ENCODE measurements at places on chromosomes 12 and 14.

DNA sequence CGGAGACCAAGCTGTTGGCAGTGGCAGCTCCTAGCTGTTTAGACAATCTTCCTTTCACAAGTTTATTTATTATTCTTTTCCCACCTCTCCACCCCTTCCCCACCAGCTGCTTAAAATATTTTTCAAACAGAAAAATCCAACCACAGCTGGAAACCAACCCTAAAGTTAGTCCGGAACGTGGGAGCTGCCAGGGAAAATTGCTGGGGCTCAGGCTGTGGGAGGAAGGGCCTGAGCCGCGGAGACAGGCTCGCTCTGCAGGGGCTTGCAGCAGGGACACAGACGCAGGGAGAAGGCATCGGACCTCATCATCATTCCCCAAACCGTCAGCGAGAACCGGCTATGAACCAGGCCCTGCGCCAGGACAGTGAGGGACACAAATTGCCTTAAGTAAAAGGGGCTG, 16.1 kb upstream of the TMEM106C start:
- no peak for DNase-seq

GRCh38 chr12:2769866-2770533, 24.8 kb upstream of the FKBP4 start:
- DNase-seq, result no peak

DNA sequence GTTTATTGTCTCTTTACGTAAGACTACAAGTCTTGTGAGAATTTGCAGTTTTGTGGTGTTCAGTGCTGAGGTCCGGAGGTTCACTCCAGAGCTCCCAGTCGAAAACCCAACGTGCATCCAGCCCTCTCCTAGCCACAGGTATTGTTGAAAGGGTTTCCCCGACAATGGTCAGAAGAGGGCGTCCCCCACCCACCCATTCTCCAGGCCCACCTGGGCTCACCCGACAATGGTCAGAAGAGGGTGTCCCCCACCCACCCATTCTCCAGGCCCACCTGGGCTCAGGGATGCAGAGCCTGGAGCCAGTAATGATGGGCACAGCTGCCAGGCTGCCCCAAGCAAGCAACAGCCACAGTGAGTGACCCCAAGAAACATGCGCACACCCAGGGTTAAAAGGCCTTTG, 126.8 kb upstream of the EVL start:
- DNase-seq, result no peak

DNA sequence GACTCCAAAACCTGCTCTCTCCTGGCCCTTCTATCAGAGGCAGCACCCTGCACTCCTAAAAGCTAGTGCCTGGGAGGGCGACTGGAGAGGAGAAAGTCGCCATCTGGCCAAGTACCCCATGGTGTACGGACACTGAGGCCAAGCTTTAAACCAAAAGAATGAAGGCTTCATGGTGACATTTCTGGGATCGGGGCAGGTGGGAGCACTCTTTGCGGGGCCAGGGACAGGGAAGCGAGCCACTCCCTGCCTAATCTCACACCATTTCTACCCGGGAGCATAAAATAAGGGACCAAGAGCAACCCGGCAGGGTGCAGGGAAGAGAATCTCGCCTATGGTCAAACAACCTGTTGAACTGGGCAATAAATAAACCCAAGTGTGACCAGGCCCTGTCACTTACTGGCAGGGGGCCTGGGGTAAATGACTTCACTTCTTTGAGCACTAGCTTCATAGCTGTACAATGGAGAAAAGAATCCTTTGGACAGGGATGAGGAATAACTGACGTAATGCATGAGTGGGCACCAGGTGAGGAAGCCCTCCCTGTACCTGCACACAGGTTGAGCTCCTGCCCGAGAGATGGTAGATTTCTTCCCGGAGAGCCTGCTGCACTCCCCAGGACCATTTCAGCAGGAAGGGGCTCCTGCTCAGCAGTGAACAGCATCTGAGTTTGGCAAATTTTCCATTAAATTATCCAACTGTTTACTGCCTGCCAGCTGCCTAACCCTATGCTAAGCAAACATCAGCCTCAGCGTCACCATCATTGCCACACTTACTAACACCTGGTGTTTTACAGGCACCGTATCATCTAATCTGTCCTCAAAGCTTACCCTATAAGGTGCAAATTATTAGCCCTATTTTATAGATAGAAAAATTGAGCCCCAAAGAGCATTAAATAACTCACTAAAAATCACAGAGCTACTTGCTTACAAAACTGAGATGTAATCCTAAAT, 2.0 kb downstream of the SERPINA1 start:
- no peak for DNase-seq

- no peak for DNase-seq
Measured at GRCh38 chr12:56955631-56956256, 1.7 kb downstream of the RDH16 start.

GRCh38 chr12:9868311-9868801, 798 bp downstream of the CLEC2B start:
- DNase-seq, result no peak
